Hematopoietic multipotent progenitor cell treated with erythropoietin and hydrocortisone succinate and interleukin-3 and kit ligand, for 8 days (in vitro differentiated cells): ENCODE measurements at places on chromosomes 7 and 10.
A peak's percentile ranks its signal among the peaks of the same experiment; 100 is the strongest.

- DNase-seq = no peak
Measured at GRCh38 chr7:121069346-121070100, 81.0 kb downstream of the CPED1 start.

- no peak for DNase-seq
Measured at GRCh38 chr7:77823787-77824186, 25.2 kb downstream of the PHTF2 start.

GRCh38 chr10:109386101-109386500 is 537.2 kb downstream of the XPNPEP1 start:
- no peak for DNase-seq

DNA sequence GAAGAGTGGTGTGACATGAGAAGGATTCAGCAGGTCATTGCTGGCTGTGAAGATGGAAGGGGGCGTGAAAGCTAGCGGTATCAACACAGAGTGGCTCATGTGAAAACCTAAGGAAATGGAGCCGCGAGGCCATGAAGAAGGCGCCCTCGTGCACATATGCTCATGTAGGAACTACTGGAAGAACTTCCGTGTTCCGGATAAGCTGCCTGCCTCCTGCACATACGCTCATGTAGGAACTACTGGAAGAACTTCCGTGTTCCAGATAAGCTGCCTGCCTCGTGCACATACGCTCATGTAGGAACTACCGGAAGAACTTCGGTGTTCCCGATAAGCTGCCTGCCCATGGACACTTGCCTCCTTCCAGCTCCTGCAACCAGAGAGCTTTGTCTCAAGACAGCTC is 179.1 kb downstream of the SDK1 start:
- DNase-seq = no peak

DNA sequence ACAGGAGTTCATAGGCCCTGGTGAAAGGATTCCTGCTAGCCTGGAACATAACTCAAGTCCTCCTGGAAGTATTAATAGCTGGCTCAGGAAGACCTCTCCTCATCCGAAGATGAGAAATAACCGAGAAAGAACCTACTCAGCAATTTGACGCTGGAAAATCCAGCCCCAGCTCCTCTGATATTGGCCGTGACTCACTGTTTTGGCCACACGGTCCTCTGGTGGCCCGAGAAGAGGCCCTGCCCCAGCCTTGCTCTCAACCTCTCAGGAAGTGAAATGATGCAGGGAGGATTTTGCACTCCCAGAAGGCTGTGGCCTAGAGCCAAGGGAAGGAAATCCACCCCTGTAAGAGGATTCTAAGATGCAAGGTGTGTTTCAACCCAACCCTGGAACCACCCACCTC is 121.6 kb downstream of the MTPAP start:
- no peak for DNase-seq

- no peak for DNase-seq
Measured at GRCh38 chr10:971613-972012, 16.6 kb upstream of the GTPBP4 start.

GRCh38 chr10:43188702-43189101 is 50.5 kb downstream of the CSGALNACT2 start:
- no peak for DNase-seq

- DNase-seq = no peak
Measured at GRCh38 chr7:13872709-13873108, 116.8 kb downstream of the ETV1 start.

GRCh38 chr10:43225004-43225786 is 41.7 kb downstream of the RASGEF1A start:
- no peak for DNase-seq

- no peak for DNase-seq
Measured at GRCh38 chr10:92156874-92157773, 133.8 kb downstream of the CPEB3 start.

DNA sequence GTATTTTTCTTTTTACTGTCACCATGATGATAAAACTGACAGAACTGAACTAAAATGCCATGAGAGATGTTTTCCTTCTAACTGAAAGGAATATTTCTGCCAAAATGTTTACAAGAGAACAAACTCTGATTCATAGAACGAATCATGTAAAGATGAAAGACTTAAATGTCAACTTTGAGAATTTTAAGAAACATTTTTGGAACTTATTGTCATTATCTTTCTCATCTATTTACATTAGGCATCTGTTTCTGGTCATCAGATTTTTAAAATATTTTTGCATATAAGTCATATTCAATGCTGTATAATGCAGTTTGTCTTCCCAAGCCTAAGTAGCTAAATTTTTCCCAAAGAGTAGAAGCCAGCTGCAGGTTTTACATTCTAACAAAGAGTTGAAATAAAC is 358.5 kb downstream of the TFEC start:
- no peak for DNase-seq

DNA sequence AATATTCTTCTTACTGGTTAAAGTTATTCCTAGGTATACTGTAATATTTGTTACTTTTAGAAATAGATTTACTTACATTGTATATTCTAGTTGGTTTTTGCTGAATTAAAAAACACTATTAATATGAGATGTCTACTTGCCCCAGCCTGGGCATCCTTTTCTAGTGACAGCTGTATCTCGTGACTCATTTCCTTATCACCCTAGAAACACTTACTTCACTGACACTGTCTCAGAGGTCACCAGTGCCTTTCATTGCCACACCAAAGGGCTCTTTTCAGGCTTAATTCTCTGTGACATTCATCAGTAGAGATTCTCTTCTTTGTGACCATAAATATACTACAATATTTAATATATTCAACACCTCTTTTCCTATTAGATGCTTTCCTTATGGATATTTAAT is 194.7 kb downstream of the GALNT17 start:
- DNase-seq = no peak

- DNase-seq = peak; percentile 81
Measured at GRCh38 chr7:1041551-1042491, 2.5 kb upstream of the GPR146 start.

DNA sequence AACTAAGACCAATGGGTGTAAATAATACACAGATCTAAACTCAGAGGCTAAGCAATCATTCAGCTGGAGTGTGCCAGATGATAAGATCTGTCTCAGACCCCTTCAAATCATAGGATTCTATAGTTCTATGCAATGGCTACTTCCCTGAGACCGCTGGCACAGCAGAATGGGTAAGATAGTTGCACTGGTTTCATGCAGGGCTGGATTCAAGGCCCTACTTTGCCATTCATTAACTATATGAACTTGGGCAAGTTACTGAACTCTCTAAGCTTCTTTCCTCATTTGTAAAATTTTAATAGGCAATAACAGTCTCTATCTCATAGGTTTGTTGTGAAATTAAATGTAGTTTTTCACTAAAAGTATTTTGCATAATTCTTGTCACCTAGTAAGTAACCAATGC is 62.0 kb downstream of the TFEC start:
- DNase-seq = no peak

DNA sequence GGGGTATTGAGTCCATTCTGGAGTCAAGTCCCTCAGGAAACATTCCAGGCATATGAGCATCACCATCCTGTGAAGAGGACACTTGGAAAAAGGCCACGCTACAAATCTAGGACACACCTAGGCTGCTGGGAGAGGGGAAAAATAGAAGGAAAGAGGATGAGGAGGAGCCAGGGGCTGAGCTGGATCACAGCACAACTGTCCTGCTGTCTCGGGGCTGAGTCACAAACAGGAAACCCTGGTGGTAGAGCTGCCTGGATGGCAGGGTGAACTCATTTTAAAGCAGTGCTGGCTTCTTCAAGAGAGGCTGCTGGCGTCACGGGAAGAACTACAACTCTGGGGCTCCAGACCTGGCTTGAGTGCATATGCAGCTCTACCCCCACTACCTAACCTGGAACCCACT is 151.5 kb downstream of the RNF216 start:
- no peak for DNase-seq

- DNase-seq = no peak
Measured at GRCh38 chr10:117175215-117175900, 21.9 kb upstream of the KCNK18 start.

GRCh38 chr10:100579261-100580090 is 43.7 kb downstream of the HIF1AN start:
- DNase-seq = no peak

DNA sequence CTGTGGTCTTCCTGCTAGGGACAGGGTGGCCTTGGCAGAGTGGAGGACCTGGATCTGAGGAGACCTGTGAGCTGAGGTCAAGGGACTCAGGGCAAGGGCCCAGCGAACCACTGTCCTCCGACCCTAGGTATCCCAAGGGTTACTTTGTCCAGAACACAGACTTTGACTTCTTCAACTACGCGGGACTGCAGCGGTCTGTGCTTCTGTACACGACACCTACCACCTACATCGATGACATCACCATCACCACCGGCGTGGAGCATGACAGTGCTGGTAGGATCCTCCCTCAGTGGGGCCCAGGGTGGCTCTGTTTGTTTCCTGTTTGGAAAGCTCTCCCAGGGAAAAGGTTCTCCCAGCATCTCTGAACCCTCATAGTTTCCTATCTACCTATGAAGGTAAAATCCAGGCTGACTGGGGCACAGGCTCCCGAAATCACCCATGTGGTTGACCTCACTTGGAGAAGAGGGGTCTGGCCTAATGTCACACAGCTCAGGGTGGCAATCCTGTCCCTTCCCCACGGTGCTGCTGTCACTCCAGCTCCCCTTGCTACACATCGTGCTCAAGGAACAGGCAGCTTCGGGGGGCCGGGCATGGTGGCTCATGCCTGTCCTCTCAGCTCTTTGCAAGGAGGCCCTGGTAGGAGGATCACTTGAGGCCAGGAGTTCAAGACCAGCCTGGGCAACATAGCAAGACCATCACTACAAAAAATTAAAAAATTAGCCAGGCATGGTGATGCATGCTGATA is 57.6 kb downstream of the ZNF727 start:
- DNase-seq = no peak

GRCh38 chr7:47221826-47222225 is 360.1 kb downstream of the TNS3 start:
- DNase-seq = no peak

- DNase-seq = no peak
Measured at GRCh38 chr10:124340033-124340760, 78.5 kb downstream of the OAT start.

- no peak for DNase-seq
Measured at GRCh38 chr7:15753887-15754579, 67.5 kb upstream of the MEOX2 start.

GRCh38 chr10:48926255-48926654 is 13.4 kb downstream of the LRRC18 start:
- no peak for DNase-seq

DNA sequence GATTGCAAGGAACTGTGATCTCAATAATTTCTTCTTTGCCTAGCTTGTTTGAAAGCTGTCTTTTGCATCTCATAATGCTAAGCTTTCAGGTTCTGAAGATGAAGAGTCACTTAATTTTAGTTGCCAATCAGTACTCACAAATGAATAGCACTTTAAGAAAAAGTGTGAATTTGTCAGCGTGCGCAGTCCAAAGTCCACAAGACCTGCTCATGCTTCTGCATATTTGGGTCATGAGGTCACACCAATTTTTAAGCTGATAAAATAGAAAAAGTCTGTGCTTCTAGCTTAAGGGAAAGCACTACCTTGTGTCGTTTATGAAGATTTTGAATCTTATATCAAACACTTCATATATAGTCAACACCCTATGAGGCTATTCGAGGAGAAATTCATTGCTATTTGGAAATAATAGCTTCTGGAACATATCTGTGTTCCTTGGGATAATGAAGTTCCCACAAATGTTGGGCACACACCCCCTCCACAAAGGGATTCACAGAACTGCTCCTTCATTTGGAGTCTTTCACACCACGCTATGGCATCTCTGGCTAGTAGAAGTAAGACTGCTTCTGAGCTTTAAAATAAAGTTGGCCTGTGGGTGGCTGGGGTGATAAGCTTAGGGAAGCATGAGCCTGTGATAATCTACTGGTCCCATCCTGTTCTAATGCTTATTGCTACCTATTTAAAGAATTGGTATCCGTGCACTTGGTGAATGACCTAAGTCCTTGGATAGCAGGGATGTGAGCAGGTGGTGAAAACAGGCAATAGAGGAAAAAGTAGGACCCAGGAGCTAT is 33.3 kb downstream of the A1CF start:
- DNase-seq = no peak

GRCh38 chr7:8516976-8517375 is 83.6 kb downstream of the NXPH1 start:
- DNase-seq = no peak

GRCh38 chr10:1531883-1532597 is 205.3 kb downstream of the ADARB2 start:
- DNase-seq = no peak

GRCh38 chr10:22319980-22320558 is 830 bp upstream of the BMI1 start:
- peak; percentile 48 for DNase-seq

GRCh38 chr10:50490241-50490640 is 133.5 kb downstream of the SGMS1 start:
- no peak for DNase-seq

DNA sequence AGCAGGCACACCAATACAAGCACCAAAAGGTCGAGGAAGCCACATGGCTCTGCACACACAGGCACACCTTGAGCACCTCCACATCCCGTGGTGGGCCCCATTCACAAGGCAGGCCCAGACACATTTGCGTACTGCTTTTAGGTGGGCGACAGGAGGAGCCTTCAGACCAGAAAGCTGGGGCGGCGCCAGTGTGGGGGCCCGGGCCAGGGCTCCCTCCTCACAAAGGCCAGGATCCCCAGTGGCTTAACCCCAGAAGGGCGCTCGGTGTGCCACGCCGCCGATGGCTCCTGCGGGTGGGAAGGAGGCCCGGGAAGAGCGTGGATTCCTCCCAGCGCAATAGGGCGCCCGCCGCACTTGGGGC is 2.8 kb upstream of the SMARCD3 start:
- no peak for DNase-seq

GRCh38 chr7:27030393-27031050 is 65.3 kb downstream of the HOXA1 start:
- DNase-seq = no peak

DNA sequence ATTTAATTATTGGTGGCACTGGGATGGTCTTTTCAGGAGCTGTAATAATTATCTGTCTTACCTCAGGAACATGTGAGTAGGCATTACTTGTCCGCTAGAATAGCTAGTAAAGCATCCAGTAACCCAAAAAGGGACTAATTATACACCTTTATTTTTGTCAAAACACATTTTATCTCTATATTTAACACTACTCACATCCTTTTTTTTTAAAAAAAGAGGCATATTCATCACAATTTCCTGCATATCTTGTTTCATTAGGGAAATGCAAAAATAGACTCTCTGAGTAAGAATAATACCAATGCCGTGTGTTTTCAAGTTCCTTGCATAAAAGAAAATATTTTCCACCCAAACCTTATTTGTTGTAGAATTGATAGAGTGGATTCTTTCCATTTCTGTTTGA is 99.5 kb downstream of the VTI1A start:
- no peak for DNase-seq

GRCh38 chr7:155621418-155621980 is 23.0 kb upstream of the RBM33 start:
- DNase-seq = no peak

DNA sequence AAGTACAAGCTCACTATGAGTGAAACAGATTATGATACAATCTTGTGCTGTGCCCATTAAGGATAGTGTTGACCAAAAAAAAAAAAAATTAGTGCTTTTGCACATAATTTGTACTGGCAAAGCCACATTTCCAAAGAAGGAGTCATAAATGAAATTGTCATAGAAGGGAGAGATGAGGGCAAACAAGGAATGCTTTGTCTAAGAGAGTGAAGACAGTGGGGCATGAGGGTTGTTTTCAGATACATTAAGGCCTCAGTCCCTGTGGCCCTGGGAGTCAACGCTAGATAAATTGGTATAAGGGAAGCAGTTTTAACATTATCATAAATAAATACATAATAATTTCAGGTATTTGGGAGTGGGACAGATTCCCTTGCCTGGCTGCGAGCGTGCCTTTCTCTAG is 267.5 kb upstream of the PRKCQ start:
- DNase-seq = no peak

- DNase-seq = no peak
Measured at GRCh38 chr7:66905278-66905677, 15.7 kb upstream of the TMEM248 start.
